COLO829 (cell line): ENCODE measurements at places on chromosomes 3 and 15.

- no peak for DNase-seq
These were observed at the start of gene PHLDB2 for GRCh38 chr3:111859061-111859973. Gene PHLDB2, plus strand, starts transcription at chr3:111859265. Its CDS starts 24,813 bp downstream, at chr3:111884078.

- no peak for DNase-seq
These were observed 26.0 kb downstream of the PPCDC start for GRCh38 chr15:75049392-75049791.

- DNase-seq = no peak
These were observed 3.3 kb upstream of the NDN start for GRCh38 chr15:23690450-23690852.

GRCh38 chr15:71916834-71917233, 106.5 kb downstream of the NR2E3 start:
- no peak for DNase-seq

- no peak for DNase-seq
These were observed 77.1 kb upstream of the PRTG start for GRCh38 chr15:55820043-55820442.

GRCh38 chr15:47443839-47444238, 273.5 kb upstream of the SEMA6D start:
- DNase-seq = no peak

DNA sequence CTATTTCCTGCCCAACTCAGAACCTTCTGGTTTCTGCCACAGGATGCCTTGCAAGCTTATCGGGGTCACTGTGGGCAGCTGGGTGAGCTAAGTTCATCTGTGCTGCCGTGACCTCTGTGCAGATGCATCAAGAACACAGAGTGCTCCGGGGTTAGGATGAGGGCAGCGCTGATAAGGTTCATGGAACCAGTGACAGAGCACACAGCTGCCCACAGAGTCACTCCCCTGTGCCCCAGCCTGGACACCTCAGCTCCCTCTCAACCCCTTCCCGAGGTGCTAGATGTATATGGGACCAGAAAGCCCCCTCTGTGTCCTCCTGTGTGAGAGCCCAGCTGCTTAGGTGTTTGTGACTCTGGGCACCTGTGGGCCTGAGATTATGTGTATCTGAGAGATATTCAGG, 15.8 kb upstream of the ALAS1 start:
- no peak for DNase-seq

DNA sequence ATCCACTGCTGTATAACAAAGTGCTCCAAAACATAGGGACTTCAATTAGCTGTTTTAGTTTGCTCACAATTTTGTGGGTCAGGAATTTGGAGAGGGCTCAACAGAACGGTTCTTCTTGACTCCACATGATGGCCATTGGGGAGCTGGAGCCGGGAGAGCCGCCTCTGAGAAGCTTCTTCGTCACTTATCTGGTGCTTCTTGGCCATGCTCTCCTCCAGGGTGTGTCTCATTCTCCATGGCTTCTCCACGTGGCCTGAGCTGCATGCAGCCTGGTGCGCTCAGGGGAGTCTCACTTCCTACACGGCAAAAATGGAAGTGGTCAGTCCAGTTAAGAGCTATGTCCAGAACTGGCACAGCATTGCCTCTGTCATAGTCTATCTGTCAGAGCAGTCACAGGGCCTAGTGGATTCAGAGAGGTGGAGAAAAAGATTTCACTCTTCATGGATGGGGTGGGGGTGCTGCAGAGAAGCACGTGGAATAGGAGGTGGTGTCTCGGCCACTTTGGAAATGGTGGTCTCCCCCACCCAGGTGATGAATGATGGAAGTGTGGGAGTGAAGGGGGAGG, 26.3 kb upstream of the PRR23E start:
- DNase-seq = no peak
